ENCODE measurements at places on chromosomes 6 and 20.

DNA sequence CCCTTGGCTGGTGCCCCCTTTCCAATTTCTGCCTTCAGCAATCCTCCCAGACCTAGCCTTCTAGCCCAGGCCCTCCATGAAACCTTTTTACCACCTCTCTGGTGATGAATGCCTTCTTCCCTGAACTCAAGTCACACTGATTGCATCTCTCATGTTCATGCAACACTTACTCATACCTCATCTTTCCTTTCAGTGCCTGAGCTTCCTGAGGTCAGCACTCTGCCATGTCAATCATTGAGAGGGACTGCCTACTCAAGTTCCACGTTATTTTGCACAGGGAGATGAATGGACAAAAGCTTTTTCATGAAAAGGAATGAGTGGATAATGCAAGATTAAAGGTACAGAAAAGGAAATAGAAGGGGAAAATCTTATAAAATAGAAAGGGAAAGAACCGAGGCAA is 60.1 kb upstream of the PLEKHG1 start:
- no peak for DNase-seq

GRCh38 chr20:5145365-5146098 is 18.7 kb downstream of the CDS2 start:
- DNase-seq: no peak

DNA sequence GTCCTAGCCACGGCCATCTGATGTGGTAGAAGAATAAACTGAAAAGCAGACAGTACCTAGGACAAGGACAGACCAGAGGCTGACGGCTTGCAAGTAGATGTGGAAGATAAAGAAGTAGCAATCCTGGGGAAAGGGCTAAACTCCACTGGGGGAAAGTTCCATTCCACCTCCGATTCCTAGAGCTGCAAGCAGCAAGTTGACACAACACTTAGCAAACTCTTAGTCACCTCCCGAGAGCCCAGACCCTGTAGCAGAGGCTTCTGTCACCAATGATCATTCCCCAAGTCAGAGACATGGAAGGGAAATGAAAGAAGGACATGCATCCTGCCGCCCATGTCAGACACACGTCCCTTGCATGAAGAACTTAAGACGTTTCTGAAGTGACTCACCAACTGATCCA is 99.2 kb upstream of the RPS6KA2 start:
- no peak for DNase-seq

- DNase-seq: no peak
Measured at GRCh38 chr20:64095927-64096326, 11.4 kb downstream of the NPBWR2 start.

GRCh38 chr6:87654875-87655454 is 47.1 kb downstream of the AKIRIN2 start:
- no peak for DNase-seq

GRCh38 chr6:78908621-78909020 is 41.3 kb downstream of the IRAK1BP1 start:
- no peak for DNase-seq

- DNase-seq: no peak
Measured at GRCh38 chr20:10594296-10594868, 79.4 kb downstream of the JAG1 start.

- DNase-seq: peak; percentile 20
Measured at GRCh38 chr6:68967549-68968300, 332.6 kb downstream of the ADGRB3 start.
